ENCODE measurements at places on chromosomes 3 and 15.

GRCh38 chr3:111190518-111190917 is 118.9 kb downstream of the NECTIN3 start:
- no peak for DNase-seq

- DNase-seq: no peak
Observed at GRCh38 chr3:42339321-42339720, 71.1 kb downstream of the LYZL4 start.

GRCh38 chr3:33144433-33144832 is 30.6 kb downstream of the CRTAP start:
- DNase-seq: no peak

DNA sequence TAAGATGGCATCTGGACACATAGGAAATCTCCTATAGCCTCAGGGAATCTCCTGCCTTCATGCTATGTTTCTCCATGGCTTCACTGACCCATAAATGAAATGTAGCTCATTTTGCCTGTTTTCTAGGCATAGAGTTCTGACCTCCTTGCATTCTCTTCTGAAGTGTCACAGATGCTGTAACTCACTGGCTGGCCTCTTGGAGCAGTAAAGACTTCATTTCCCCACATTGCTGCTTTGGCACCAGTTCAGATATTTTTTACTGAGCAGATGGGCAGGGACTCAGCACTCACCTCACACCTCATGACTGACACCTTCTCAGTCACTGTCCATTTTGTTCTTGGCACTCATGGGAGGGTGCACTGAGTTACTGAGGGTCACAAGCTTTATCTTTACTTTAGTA is 286.7 kb upstream of the TGFBR2 start:
- DNase-seq: no peak

DNA sequence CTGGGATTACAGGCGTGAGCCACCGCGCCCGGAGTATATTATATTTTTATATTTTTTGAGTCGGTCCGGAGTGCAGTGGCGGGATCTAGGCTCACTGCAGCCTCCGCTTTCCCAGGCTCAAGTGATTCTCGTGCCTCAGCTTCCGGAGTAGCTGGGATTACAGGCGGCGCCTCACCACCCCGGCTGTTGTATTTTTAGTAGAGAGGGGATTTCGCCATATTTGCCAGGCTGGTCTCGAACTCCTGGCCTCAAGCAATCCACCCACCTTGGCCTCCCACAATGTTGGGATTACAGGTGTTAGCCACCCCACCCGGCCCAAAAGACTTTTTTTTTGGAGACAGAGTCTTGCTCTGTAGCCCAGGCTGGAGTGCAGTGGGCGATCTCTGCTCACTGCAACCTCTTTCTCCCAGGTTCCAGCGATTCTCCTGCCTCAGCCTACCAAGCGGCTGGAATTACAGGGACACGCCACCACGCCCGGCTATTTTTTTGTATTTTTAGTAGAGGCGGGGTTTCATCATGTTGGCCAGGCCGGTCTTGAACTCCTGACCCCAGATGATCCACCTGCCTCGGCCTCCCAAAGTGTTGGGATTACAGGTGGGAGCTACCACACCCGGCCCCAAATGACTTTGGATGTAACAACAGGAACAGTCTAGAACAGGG is 1.0 kb downstream of the ZNF589 start:
- no peak for DNase-seq

DNA sequence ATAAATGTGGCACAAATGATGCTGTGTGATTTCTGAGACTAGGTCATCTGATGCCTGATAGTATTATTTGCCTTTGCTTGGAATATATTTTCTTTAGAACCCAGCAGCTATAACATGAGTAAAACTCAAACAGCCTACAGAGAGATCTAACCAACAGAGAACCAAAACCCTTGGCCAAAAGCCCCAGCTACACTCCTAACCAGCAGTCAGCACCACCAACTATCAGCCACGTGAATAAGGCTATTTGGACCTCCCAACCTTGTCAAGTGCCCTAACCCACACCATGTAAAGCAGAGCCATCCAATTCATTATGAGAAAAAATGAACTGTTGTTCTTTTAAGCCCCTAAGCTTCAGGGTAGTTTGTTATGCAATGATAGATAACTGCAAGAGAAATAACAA is 114.6 kb upstream of the MELTF start:
- DNase-seq: no peak
